ENCODE measurements at places on chromosomes 2 and 18. TPM values are rescaled to one million over a fixed set of nuclear protein-coding genes. Genes with fewer than 3 reads are reported as not detected.

- DNase-seq: no peak
Observed at GRCh38 chr2:99821572-99821971, 320.8 kb downstream of the AFF3 start.

- no peak for DNase-seq
Observed at GRCh38 chr2:98795891-98796676, 65.2 kb upstream of the MGAT4A start.

DNA sequence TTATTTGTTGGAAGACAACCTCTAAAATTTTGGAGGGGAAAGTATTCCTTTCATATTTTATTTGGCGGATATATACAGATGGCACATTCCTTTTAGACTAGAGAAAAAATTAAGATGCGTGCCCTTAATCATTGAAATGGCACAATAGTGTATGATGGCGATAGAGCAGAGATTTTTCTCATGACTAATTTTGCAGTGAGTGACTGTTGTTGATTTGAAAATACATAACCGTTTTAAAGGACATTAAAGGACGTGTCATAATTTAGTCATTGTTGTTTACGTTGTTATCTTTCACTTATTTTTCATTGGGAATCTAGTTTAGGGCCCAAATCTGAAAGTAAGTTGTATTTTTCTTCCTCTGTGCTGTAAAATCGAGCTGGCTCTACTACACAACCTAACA lies 61.7 kb downstream of the CERS6 start:
- DNase-seq: no peak

GRCh38 chr2:222973237-222973636 lies 78.8 kb upstream of the KCNE4 start:
- no peak for DNase-seq

GRCh38 chr2:74576863-74577229 lies 22.3 kb downstream of the DOK1 start:
- no peak for DNase-seq

DNA sequence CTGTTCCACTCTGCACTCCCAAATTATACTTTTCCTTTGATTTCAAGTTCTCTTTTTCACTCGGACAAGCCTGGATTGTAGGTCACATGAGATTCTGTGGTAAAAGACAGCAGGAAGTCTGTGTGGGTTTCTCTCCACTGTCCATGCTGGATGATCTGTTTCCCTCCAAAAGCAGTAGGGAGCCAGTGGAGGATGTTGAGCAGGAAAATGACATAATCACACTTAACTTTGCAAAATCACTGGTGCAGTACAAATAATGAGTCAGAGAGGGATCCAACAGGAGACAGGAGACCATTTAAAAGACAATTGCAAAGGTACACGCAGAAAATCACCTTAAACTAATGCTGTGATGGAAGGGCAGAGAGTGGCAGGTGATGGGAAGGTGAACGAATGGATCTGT lies 301.3 kb downstream of the ZNF407 start:
- no peak for DNase-seq

- DNase-seq: no peak
Observed at GRCh38 chr2:112483831-112484230, 1.9 kb downstream of the TTL start.

The KCTD1 gene
- total RNA-seq: 39.1 TPM

The TTN gene
- total RNA-seq: 5.0 TPM

The SLC19A3 gene
- 1.2 TPM for total RNA-seq

The HOXD3 gene
- 21.2 TPM for total RNA-seq

The TPO gene
- not detected for total RNA-seq

The GPATCH11 gene
- total RNA-seq: 7.9 TPM

The BOK gene
- total RNA-seq: 21.3 TPM

The LRRFIP1 gene
- total RNA-seq: 49.7 TPM

All from adrenal gland (tissue), 19 donors.